ENCODE measurements at places on chromosomes 1 and 21.

DNA sequence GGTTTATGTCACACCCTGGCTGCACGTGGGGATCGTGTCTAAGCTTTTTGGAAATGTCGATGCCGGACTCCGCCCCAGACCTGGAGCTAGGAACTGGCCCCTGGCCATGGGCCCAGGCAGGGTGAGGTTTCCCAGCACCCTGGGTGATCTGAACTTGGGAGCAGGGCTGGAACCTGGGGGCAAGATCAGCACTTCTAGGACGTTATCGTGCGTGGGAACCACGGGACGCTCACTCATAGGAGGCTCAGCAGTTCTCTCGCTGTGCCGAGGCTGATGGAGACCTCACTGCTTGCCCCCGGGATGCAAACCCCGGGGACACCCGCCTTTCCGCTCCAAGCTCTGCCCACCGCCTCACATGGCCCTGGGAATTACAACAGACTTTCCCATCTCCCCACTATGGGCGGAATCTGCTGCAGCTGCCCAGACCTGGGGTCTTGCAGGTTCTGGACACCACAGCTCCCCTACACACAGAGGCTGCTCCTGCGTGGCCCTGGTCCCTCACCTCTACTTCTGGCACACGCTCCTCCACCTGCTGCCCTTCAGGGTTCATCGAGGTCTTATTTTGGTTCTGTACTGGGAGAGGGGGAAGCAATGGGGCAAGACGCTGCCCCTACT is 35.9 kb downstream of the COL18A1 start:
- no peak for DNase-seq

GRCh38 chr1:228101994-228102790 is 933 bp downstream of the C1orf35 start:
- DNase-seq: peak; percentile 66

DNA sequence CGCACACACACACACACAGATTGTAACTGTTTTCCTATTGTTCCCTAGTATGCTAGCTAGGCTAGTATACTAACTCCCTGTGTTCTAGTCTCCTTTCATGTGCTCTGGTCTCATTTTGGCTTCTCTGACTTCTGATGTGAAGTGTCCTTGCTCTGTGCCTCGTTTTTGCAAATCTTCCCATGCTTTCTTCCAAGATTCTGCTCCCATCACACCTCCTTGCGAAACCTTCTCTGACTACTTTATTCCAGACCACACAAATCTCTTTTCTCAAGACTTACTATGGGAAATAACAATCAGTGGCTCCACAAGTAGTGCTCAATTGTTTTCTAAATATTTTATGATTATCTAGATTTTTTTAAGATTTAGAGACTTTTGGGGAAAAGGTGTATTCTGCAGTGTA is 10.3 kb downstream of the PRRX1 start:
- DNase-seq: no peak

DNA sequence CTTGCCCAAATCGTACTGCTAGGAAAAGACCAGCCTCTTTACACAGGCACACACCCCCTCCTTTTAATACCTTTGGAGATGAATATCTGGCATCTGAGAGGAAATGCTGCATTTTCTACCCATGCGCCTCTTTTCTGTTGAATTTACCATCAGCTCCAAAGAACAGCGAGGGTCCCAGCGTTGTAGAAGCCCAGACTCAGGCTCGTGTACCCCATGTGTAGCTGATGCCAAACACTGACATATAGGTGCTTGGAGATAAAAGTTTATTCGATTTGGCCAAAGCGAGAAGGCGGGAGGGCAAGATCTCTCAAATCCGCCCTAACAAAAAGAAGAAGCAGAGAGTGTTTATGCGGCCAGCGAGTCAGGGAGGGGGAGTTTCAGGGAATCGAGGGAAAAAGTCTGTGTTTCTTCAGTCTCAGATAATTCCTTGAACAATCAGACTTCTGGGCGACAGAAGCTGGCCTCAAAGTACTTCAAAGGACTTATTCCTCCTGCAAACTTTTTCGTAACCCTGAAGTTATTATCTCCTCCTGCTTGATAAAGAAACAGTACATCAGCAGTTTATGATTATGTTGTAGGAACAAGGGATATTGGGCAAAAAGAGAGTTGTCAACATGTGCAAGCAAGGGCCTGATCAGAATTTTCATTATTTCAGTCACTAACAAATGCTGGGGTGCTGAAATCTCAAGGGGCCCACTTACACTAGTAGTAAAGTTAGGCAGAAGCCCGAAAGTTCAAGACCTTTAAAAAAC is 642 bp upstream of the CREG1 start:
- DNase-seq: no peak

DNA sequence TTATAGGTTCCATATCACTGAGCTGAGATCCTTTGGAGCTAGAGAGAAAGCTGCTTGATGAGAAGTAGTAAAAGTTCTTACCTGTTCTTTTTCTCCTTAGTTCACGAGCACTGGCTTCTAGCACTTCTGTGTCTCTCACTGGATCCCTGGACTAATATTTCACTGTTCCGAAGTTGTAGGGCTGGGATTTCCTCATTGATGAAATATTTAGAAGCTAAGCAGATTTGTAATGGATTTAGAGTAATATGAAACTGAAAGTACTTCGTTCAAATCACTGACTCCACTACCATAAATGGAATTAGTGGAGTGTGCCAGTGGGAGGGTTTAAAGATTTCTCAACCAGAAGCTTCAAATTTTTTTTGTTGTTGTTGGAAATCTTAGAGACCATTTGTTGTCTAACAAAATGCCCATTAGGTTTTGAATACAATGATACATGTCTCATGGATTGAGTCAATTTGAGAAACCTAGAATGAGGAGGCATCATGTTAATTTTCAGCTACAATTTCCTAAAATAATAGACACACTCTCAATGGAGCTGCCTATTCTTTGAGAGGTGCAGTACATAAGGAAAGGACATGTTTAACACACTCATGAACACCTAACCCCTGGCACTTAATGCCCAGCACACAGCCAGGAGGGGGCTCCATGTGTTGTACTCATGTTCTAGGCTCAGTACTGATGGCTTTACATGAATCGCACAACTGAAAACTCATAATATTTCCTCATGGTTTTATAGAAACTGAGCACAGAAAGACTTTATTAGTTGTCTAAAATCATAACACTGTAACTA is at the start of gene GBP1:
GBP1 (minus strand) TSS at position 130 of the 790 bp plus-strand sequence. CDS start 1,974 bp downstream, outside the sequence.
- no peak for DNase-seq

DNA sequence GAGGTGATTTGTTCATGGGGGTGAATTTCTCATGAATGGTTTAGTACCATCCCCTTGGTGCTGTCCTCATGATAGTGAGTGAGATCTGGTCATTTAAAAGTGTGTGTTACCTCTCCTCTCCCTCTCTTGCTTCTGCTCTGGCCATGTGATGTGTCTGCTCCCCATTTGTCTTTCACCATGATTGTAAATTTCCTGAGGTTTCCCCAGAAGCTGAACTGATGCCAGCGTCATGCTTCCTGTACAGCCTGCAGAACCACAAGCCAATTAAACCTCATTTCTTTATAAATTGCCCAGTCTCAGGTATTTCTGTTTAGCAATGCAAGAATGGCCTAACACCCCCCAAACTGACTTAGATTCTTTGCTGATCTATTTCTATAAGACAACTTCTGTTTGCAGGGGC is 249.4 kb upstream of the B3GALT2 start:
- DNase-seq: no peak

DNA sequence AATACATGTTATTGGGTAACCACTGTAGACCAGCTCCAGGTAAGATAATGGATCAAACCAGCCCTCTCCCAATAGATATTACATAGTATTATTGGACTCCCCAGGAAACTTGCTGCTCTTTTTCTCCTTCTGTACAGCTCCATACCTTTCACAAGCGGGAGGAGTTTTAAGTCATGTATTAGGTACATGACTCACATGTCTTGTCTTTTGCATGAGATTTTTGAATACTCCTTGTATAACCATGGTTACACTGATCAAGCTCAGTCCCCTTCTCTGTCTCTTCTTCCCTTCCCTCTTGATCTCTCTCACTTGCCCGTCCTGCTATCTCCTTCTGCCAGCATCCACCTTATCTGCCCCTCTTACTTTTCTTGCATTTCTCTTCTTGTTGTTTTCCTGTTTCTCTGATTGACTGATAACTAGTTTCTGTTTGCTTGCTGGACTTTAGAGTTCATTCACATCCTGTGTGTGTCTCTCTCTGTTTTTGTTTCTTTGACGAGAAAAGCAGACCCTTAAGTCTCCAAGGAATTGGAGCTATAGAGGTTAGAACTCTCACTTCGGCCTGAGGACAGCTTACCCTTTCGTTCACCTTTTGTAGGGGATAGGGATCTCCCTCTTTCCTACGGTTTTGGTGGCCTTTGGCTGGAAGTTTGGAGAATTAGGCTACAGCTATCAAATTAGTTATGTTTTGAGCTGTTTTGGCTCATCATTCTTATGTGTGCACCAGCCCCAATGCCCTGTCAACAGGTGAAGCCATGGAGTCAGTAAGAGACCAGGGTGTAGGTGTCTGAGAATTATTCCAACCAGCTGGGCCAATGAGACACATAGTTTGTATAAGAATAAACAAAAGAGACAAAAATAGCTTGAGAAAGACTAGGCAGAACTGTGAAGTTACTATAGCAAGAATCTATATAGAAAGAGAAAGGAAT is 49.0 kb upstream of the ASB17 start:
- no peak for DNase-seq

GRCh38 chr1:33821291-33821690 is 42.6 kb upstream of the HMGB4 start:
- DNase-seq: no peak

DNA sequence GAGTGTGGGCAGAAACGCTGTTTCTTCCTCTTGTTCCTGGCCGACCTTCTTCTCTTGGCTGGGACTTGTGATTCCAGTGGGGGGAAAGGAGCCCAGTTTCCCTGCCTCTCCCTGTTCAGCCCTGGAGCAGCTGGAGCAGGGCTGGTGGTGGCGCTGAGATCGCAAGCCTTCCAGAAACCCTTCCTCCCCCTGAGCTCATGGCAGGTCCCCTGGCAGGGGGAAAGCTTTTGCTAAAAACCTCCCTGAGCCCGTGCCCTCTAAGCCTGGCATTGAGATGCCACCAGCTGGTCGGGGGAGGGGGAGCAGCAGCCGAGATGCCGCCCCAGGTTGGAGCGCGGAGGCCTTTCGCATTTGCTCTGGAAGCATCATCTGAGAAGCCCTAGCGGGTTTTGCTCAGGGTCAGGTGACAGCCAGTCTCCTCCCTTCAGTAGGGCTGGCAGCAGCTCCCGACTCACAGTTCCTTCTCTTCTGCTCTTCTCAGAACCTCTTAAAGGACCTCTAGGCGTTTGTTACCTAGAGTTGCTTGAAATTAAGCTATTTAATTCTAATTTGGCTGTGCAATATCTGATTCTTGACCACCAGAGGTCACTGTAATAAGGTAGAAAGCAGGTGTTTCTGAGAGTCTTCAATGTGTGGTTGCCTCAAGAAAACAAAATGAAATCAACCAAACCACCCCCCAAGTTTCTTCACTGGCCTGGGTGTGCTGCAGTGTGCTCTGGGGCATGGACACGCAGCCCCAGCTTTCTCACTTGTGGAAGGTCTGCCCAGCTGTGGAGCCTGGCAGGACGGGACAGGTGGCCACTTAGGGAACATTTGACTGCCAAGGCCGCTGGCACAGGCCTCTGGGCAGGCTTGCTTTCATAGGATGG is 257.3 kb downstream of the CAMTA1 start:
- DNase-seq: no peak

GRCh38 chr1:246795906-246796694 is 71.9 kb downstream of the SCCPDH start:
- DNase-seq: no peak

- no peak for DNase-seq
Measured at GRCh38 chr21:31201548-31201947, 142.5 kb downstream of the TIAM1 start.

DNA sequence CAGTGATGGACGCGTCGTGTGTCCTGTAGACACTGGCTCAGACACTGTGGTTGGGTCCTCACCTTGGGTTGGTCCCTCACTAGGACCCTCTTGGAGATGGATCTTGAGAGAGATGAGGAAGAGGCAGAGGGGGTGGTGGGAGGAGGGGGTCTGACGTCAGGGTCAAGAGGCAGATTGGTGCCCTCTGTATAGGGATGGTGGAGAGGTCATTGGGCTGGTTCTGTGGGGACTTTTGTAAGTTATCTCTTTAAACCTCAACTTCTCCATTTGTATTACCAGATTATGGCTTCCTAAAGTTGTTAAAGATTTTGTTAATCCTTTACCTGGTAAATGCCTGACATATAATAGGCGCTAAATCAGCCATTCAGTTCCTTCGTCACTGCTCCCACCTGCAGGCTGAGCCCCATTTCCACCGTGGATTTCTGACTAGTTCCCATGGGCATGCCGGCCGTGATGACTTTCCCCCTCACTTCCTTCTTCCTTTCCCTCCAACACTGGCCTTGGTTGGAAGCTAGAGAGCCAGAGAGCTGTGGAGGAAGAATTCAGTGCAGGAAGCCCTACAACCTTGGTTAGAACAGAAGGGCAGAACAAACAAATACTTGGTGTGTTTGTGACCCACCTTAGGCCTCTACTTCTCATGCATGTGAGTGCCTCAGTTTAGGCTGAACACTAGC is 8.6 kb downstream of the H6PD start:
- no peak for DNase-seq

DNA sequence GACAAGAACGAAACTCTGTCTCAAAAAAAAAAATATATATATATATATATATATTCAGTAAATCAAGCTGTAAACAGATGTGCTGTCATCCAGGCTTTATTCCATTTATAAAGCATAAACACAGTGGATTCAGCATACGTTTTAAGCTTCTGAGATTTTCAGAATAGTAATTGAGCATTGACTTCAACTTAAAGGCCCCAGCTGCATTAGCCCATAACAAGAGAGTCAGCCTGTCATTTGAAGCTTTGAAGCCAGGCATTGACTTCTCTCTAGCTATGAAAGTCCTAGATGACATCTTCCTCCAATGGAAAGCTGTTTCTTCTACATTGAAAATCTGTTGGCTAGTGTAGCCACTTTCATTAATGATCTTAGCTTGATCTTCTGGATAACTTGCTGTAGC is 6.6 kb downstream of the KPNA6 start:
- no peak for DNase-seq

- DNase-seq: no peak
Measured at GRCh38 chr21:41363370-41364270, 1.8 kb downstream of the MX2 start.

DNA sequence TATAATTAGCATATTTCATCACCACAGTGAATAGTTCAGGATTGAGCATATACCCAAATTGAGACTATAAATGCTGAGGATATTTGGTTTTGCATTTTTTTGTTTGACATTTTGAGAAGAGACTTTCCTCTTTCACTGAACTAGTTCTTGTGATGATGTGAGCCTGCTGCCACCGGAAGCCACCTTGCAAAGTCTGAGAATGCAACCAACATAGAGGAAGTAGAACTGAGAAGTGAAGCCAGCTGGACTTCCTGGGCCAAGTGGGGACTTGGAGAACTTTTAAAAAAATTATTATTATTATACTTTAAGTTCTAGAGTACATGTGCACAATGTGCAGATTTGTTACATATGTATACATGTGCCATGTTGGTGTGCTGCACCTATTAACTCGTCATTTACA is 102.3 kb downstream of the RPE65 start:
- DNase-seq: no peak

GRCh38 chr1:107357376-107357775 is 216.5 kb downstream of the NTNG1 start:
- no peak for DNase-seq

GRCh38 chr1:147243228-147243685 is 773 bp downstream of the CHD1L start:
- DNase-seq: peak; percentile 42

GRCh38 chr1:181985936-181986906 is 75.3 kb downstream of the ZNF648 start:
- DNase-seq: no peak

Measured in stimulated activated CD4-positive, alpha-beta T cell treated with anti-CD3 and anti-CD28 coated beads, Interleukin-2, amount 100 ng/mL, for 24 hours (primary cell).